ENCODE measurements at places on chromosomes 7 and 10.

DNA sequence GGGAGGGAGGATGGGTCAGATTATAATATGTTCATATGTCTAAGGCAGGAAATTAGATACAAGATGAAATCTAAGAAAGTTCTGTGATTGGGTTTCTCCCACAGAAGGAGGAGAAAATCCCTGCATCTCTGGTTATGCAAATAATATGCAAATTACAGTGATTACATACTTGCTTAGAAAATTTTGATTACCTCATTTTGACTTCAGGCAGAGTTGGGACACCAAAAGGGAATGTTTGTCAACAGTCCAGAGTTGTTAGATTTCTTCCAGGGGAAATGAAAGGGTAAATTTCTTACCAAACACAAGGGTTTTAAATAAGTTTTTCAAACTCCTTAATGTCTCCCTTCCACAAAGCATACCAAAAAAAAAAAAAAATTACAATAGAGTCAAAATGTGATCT, 101.4 kb upstream of the STEAP1B start:
- DNase-seq, result no peak

DNA sequence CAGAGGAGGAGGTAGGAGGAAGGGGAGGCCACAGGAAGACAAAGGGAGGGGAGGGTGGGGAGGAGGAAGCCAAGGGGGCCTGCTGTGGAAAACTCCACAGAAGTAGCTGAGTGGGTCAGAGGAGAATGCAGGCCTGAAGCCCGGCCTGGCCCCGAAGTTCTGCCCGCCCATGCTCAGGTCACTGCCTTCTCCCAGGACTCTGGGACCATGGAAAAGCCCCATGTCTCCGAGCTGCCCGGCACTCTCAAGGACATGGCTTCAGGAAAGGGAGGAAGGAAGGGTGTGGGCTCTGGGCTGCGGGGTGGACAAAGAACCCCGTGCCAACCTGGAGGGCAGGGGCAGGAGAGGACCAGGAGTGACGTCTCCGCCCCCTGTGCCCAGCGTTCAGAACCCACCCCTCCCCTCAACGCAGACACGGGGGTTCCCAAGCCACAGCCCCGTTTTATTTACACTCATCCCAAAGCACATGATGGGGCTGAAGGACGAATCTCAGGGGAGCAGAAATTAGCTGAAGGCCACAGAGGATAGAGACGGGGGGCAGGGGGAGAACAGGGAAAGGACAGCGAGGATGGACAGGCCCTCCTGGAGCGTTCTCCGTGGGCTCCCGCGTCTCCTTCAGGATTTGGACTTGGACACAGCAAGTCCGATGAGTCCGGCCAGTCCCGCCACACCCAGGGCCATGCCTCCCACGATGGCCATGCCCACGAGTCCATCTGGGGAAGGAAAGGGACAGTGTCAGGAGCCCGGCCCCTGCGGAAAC, 1.8 kb upstream of the CLDN15 start:
- no peak for DNase-seq

DNA sequence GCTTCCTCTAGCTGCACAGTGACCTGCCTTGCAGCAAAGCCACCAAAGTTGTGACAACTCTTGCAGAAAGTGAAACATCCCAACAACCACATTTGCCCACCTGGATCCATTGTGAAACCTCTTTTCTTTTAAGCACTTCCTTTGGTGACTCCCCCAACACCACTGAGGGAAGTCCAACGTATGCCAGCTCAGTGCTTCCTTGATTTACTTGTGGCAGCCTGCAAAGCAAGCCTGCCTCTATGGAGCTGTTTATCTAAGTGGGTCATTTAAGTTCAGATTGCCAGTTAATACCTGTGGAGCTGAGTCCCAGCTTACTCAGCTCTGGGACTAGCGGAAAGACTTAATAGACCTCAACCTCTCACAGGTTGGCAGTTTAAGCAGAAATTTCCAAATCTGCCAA, 230.8 kb upstream of the GHITM start:
- no peak for DNase-seq

- DNase-seq, result no peak
These were observed 2.1 kb downstream of the ADD3 start for GRCh38 chr10:110009736-110010475.

DNA sequence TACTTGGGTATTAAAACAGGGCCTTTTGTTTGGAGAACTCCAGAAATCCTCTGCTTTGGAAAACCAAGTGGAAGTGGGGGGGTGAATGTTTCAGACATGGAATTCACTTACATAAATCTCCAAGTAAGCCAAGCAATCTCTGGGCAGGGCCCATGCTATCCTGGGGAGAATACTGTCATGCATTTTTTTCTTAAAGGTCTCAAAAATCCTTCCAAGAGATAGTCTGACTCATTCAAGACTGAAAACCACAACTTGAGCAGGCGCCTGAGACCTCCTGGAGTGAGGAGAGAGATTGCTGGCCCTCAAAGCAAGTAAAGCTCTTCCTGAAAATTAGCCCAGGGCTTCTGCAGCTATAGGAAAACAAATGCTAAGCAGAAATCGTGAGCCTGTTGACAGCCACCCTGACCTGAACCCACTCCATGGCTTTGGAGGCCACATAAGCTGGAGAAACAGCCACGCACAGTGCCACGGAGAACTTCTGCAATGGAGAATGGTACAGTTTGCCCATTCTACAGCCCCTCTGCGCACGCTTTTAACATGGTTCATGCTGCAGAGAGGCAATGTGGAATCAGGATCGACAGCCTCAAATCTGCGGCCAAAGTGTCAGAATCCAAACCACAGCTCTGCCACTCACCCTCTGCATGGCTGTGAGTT, 203.1 kb upstream of the AUTS2 start:
- peak; percentile 87 for DNase-seq

DNA sequence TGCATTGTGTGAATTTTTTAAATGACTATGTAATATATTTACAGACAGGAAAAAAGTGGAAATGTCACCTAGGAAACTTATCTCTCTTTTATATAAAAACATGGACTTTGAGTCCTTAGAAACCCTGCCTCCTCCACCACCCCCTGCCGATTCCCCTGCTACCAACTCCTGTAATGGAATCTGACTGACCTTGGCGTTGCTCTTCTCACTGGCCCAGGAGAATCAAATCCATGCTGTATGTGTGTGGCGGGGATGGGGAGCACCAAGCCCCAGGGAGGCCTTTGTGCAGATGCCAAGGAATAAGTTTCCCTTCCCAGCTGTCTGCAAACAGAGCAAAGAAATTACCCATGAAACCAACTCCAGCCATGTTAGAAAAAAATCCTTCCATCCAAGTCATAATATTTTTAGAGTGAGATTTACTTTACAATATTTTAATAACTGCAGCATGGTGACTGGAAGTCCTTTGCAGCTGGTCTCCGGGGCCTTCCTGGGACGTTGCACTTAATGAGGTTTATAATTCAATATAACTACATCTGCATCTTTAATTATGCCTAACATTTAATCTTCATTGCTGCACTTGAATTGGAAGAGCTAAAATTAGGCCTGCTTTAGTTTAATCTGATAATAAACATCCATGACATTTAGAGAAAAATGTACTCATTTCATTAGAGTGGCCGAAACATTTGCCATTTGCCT, 111.4 kb upstream of the CACUL1 start:
- no peak for DNase-seq

DNA sequence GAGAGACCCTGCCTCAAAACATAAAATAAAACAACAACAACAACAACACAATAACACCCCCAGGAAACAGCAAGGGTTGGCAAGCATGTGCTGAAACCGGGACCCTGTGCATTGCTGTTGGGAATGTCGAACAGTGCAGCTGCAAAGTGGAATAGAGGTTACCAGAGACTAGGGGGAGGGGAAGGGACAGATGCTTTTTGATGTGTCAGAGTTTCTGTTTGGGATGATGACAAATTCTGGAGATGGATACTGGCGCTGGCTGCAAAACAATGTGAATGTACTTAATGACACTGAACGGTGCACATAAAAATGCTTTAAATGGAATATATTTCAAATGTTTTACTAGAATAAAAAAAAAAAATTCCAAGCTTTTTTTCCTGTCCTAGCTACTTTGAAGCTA, 241.8 kb downstream of the TEX36 start:
- DNase-seq, result peak; percentile 5

- DNase-seq, result no peak
These were observed 43.8 kb upstream of the BET1 start for GRCh38 chr7:94047956-94048355.

DNA sequence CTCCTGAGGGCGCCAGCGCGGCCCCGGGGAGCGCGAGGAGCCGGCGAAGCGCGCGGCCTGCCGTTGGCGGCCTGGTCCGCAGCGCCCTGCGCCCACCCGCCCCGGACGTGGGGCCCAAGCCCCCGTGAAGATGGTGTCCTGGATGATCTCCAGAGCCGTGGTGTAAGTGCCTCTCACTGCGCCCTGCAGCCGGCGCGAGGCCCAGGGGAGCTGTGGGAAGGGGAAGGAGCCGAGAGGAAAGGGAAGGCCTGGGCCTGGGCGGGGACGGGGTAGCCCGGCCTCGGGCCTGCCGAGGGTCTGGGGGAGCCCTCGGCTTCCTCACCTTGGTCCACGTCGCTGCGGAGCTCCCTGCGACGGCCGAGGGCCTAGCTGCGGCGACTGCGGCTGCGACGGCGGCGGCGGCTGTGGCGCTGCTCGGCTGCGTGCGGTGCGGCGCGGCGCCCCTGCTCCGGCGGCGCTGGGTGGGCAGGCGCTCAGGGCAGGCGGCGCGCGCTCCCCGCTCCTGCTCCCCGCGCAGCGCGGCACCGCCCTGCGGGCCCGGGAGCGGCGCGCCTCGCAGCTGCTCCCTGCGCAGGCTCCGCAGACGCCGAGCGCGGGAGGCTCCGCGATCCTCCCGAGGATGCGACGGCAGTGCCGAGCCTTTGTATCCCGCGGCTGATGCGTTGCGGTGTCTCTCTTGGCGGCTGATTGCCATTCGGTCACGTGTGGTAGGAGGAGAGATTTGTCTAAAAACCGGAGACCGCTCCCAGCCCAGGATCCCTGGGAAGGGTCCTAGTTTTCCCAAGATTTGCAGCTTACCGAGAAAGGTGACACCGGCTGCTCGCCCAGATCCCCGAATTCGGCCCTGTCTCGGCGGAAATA, 445 bp downstream of the REEP3 start:
- peak; percentile 58 for DNase-seq

GRCh38 chr7:126370038-126370668, 882.6 kb downstream of the GRM8 start:
- DNase-seq, result no peak

DNA sequence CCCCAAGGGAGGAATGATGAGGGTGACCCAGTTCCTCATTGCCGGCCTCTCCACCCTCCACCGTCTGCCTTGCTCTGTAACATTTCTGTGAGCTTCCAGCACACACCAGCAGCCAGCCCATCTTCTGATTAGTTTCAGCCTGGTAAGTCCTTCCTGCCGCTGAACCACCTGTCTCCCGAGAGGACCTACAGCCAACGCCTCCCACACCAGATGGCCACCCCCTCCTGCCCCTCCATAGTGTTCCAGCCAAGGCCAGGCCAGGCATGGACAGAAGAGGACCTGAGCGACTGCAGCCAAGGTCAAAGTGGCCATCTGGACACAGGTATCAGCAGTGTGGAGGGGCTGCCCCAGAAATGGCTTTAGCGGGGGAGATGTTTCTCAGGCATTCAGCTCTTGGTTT, 170.7 kb upstream of the CTBP2 start:
- no peak for DNase-seq

GRCh38 chr10:30774261-30774660, 144.7 kb upstream of the LYZL2 start:
- no peak for DNase-seq

- DNase-seq, result no peak
These were observed 99.0 kb downstream of the ADRA2A start for GRCh38 chr10:111175787-111176186.

GRCh38 chr7:81500631-81501030, 269.2 kb downstream of the HGF start:
- no peak for DNase-seq

- DNase-seq, result peak; percentile 48
These were observed at the start of gene IFIT5 for GRCh38 chr10:89414146-89414878. Gene IFIT5 (plus strand): TSS chr10:89414568. CDS start chr10:89414799, 231 bp downstream.

- no peak for DNase-seq
These were observed 1.7 kb downstream of the CYP3A4 start for GRCh38 chr7:99782012-99782953.

DNA sequence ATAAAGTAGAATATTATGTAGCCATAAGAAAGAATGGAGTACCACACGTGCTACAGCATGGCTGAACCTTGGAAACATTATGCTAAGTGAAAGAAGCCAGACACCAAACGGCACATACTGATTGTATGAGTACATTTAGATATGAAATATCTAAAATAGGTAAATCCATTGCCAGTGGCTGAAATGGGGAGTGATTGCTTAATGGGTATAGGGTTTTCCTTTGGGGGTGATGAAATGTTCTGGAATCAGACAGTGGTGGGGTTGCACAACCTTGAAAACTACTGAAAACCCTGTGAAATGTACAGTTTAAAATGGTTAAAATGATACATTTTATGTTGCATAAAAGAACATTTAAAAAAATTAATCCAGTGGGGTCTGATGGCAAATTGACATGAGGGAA, 667.9 kb downstream of the AUTS2 start:
- DNase-seq, result no peak

DNA sequence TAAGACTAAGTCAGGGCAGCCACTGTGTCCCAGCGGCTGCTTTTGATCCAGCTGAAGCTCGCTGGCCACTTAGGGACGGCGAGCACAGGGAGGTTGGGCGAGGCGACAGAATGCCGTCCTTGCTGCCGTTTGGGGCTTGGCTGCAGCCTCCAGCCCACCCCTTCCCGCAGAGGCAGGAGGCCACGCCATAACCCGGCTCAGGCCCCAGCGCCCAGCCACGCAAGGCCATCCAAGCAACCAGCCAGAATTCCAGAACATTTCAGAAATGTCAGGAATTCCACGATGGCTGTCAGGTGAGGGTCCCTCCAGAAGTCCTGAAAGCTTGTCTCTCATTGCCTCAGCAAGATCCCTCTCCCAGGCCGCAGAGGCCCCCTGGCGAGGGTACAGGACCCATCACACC, 479.1 kb upstream of the FOXK1 start:
- DNase-seq, result no peak

DNA sequence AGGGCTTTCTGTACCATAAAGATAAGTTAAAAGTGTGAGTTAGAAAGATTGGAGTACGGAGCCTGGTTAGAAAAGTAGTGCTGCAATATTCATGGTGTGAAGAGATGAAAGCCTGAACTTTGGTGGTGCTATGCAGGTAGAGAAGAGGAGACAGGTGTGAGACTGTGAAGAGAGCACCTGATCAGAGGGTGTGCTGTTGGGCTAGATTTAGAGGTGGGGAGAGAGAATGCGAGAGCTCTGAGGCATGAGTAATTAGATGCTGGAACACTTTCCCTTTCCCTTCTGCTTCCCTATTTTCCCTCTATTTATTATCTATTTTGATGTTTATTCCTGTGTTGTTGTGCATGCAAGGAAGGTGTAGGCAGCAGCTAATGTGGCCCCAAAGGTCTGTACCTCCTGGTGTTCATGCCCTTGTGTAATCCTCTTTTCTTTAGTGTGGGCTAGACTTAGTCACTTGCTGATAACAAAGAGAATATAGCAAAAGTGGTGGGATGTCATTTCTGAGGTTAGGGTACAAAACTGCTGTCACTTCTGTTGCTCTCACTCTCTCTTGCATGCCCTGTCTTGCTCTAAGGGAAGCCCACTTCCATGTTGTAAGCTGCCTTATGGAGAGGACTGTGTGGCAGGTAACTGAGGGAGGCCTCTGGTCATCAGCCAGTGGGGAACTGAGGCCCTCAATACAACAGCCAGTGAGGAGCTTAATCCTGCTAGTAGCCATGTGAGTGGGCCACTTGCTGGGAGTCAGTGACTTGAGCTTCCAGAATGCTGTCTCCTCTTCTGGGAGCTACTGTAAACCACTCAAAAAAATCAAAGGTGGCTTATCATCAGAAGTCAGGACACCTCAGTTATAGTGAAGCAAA, 2.6 kb upstream of the ATXN7L1 start:
- no peak for DNase-seq
